HAP-1 (cell line): ENCODE measurements at places on chromosomes 1 and 21.

DNA sequence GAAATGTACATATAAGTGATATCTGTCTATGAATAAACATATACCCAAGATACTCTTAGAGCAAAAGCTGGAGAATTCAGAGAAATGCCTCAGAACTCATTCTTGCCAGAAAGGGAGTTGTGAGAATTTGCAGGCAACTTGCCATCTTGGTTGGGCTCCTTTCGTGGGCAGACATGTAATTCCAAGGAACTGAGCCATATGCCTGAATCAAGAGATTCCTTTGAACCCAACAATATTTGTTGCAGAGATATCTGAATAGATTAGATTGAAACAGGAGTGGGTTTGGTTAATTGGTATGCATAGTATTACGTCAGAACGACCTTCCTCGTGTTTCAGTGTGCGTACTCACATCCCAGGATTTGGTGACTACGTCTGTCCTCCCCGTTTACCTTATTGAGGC, 67.0 kb downstream of the TGFB2 start:
- no peak for DNase-seq

GRCh38 chr1:51172811-51173210, 63.3 kb upstream of the RNF11 start:
- no peak for DNase-seq

DNA sequence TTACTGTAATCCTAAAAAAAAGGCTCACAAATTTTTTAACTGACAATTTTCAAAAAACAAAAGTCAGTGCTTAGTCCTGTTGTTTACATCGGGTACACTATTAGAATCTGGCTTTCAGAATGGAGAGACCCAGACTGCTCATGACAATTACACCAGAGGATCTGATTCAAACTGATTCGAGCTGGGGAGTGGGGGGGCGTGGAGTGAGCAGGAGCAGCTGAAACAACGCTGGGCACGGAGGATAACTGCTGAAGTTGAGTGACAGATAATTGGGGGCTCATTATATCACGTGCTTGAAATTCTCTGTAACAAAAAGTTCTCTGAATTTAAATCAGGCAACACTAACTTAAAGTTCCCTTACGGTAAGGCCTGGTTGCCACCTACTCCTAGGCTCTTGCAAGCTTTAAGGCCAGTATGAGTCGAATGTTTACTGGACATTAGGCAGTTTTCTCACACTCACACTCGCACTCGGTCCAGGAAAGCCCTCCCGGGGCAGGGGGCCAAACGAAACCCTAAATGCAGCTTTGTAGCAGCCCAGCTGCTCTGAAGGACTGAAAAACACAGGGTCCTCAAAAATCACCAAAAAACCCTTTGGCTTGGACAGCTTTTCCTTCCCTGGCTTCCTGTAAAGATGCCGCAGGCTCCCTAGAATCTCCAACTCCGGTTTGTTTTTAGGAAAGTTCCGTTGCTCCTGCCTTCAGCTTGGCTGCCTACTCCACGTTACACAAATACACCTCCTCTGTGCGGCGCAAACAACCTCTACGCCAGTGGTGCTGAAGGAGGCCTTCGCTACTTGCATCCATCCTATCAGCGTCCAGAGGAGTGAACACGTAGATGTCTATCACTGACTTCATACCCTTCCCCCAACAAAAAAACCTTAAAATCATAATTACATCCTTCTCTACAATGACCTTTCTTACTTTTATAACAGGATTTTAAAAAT, 42.9 kb downstream of the CAPZB start:
- DNase-seq = no peak

DNA sequence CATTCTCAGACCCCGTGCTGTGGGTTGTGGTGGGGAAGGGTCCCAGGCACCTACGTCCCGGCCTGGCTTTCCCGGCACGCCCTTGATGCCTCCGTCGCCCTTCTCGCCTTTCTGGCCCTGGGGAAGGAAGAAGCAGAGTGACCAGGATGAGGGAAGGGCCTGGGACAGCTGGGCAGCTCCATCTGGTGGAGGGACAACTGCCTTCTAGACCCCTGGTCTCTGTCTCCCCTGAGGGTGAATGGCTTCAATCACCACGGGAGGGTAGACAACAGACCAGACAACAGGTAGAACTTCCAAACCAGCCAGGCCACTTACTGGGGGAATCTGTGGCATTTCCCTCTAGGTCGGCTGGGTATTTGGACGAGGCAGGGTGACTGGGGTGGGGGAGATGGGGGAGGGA, 11.9 kb downstream of the COL16A1 start:
- no peak for DNase-seq

DNA sequence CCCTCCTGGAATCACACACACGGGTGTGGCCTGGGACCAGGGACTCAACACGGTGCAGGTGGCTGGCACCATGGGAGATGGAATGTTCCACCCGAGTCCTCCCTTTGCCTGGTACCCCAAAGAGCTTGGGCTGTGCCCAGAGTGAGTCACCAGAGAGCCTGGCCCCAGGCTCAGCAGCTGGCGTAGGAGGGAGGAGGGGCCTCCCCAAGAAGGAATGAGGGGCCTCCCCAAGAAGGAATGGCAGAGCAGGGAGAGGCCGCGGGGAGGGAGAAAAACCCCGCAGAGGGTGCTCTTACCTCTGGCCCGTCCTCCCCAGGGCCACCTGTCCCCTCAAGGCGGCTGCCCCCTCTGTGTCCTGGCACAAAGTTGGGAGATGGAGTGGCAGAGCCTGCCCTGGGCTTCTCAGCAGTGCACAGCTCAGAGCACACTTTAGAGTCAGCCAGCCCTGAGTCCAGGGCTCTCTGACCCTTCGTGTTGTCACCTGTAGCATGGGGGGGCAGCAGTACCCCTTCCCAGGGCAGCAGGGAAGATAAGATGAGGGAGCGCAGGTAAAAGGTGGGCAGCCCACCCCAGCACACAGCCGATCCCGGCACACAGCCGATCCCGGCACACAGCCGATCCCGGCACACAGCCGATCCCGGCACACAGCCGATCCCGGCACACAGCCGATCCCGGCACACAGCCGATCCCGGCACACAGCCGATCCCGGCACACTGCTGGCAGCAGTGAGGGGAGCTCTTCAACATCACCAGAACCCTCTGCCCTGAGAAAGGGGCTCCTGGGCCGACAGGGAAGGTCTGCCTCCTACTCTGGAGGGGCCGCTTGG, 20.2 kb upstream of the KCNAB2 start:
- DNase-seq = no peak

GRCh38 chr1:29569971-29570634, 333.8 kb downstream of the PTPRU start:
- no peak for DNase-seq

DNA sequence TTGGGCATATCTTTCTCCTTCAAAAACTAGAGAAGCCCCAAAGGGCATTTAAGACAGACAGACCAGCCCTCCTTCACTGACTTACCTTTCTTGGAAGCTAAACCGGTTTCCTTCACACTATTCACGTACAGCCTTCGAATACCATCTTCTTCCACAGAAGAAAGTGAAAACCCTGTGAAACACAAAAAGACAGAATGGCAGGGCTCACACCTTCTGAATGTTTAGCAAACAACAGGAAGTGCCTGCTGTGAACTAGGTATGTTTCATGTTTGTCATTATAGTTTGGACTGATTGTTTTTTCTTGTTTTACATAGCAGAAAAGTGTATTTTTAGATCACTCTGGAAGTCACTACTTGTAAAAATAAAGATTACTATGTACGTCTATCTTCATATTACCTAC, 148.6 kb upstream of the KRTAP19-8 start:
- no peak for DNase-seq

DNA sequence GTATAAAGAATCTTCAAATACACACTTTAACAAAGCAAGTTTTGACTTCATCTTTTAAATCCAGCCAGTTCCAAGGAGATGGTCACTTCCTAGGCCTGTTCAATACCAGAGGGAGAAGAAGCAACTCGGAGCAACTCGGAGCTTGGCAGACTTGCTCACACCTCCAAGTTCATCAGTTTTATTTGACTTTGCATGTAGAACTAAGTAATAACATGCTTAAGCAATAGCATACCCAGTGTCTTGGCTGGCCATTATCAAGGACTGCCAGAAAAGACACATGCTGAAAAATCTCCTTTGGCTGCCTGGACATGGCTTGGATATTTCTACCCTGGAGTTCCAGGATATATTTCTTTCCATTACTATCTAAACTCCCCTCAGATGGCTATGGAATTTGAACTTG, 52.6 kb downstream of the GNG12 start:
- DNase-seq = no peak

DNA sequence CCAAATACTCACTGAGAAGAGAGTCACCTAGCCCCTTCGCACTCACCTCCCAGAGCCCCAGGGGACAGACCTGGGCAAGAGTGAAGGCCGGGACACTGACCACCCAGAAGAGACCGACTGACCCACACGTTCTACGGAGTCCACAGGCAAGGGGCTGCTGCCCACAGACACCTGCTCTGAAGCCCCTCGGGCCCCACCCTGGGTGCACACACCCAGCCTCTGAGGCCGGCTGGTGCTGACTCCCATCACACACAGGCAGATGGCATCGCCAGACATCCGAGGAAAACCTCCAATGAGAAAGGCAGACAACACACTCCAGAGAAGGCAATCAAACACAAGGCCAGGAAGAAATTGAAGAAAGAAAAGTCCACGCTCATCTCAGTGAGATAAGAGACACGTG, 22.1 kb downstream of the WDR4 start:
- DNase-seq = no peak

DNA sequence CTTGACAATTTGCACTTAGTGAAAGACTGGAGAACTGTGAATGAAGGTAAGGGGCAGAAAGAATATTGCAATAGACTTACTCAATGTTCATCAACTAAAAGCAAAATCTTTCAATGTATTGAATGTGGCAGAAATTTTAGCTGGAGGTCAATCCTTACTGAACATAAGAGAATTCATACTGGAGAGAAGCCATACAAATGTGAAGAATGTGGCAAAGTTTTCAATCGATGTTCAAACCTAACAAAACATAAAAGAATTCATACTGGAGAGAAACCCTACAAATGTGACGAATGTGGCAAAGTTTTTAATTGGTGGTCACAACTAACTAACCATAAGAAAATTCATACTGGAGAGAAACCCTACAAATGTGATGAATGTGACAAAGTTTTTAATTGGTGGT, 80.7 kb downstream of the JMJD4 start:
- DNase-seq = no peak

GRCh38 chr1:31732751-31733289, 29.0 kb upstream of the COL16A1 start:
- DNase-seq = no peak

DNA sequence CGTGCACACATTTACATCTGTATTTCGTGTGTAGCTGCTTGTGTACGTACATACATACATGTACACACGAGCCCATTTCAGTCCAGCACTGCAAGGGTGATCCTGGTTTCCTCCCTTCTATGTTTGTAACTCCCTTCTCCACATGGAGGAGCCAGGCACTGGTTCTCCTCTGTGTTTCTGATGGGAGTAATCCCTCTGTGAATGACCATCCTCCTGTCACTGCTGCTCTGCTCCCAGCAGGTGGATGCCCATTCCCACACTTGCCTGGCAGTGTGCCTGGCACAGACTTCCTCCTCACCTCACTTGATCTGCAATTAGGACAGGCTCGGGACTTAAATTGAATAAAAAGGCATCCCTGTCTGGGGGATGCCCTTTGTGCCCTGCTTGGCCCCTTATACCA, 37.1 kb downstream of the TRAPPC10 start:
- no peak for DNase-seq

- DNase-seq = no peak
These were observed 72.2 kb upstream of the DPT start for GRCh38 chr1:168801032-168801745.

DNA sequence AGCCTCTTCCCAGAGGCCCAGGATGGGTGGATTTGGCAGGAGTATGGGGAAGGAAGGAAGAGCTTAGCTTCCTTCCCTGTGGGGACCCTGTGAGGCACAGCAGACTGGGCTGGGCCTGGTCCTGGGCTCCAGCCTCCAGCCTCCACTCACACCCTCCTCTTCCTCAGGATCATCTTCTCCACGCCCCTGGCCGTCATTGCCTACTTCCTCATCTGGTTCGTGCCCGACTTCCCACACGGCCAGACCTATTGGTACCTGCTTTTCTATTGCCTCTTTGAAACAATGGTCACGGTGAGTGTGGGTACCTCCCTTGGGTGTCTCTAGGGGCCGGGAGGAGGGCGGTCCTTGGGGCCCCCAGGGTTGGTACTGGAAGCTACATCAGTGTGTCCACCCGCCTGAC, 10.1 kb downstream of the MFSD2A start:
- no peak for DNase-seq
